DMS153 (cell line): ENCODE measurements at places on chromosomes 16 and 17.

GRCh38 chr17:32564325-32564724, 77.5 kb downstream of the CDK5R1 start:
- DNase-seq, result no peak

DNA sequence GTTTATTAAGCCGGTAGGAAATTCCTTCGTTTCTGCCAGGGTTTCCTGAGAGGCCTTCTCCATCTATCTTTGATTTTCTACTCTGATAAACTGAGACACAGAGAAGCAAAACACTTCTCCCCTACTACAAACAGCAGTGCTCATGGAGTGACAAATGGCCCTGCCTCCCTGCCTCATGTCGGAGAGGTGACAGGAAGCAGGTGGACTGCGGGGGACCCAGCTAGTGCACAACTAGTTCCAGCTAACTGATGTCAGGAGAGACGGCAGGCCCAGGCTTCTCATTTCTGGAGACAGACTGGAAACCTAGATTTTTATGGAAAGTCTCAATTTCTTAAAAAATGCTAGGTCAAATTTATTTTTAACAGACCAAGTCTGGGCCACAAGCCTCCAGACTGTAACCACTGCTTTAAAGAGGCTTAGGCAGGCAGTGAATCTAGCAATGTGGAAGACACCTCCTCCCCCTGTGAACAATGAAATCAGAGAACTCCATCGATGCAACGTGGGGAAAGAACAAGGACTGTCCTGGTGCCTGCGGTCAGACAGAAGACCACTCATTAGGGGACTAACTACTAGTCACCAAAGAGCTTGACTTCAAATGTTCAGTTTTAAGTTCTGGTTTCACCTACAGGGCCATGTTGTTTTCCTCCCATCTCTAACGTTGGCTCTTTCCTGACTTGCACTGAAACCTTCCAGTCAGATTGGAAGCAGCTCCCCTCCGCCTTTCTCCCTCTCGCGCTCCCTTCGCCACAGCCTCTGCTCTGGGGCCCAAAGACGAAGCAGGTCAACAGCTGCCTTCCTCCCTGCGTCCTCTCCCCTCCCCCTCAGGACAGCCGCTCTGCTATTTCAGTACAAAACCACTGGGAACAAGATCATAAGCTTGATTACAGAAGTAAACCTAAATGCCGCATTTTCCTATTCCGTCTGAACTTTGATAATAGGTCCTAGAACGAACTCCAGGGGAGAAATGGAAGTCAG, 17.6 kb downstream of the GTF3C1 start:
- no peak for DNase-seq

DNA sequence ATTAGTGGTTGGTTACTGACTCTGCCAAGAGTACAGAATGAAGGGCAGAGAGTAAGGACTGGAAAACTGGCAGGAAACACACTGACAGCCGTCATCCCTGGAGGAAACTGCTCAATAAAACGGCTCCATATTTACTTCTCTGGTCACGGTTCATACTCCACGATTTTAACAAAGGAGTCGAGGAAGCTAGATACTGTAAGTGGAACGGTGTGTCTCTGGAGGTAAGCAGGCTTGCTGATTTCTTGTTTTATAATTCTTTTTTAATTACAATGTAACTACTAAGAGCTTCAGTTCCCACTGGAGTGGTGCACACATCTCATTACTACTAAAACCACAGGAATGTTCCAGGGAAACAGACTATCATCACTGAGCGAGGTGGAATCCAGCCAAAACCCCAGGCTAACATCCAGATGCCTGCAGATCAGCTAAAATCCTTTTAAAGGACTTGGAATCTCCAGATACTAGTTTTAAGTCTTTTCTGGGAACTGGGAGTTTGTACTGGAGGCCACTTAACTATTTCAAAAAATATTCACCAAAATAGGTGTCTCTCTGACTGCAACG, 17.8 kb downstream of the SERPINF1 start:
- DNase-seq, result no peak

DNA sequence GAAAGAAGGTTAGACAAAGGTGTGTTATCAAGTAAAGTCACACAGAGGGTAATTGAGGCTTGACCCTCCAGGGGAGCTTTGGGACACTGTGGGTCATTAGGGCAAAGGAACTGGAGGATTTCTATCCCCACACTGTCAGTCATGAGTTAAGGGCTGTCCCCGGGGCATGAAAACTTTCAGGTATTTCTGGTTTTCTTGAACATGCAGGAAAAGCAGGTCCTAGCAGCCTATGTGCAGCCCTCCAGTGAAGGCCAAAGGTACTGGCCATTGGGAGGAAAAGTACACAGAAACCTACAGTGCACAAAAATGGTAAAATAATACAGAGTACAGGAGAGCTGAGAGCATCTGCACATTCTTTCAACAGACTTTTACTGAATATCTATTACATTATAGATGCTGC, 44.4 kb upstream of the SCNN1B start:
- DNase-seq, result no peak

GRCh38 chr17:35856603-35857002, 12.1 kb downstream of the HEATR9 start:
- DNase-seq, result no peak

DNA sequence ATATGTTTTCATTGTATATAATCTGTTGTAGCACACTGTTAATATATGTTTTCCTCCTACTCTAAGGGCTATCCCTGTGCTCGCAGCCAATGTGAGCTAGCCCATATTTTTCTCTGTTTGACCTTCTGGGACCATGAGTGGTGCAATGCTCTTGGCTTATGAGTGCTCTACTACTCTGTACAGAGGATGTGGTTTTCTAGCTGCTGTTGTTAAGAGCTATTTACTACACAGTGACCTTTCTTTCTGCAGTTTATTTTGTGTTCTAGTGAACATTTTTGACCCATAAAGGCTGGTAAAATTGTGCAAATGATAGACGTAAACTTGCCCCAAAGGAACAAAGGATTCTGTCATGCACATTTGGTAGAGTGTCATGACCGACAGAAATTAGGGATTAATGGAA, 84.1 kb upstream of the CPHXL start:
- DNase-seq, result no peak
